ENCODE measurements at places on chromosomes 2 and 18.

DNA sequence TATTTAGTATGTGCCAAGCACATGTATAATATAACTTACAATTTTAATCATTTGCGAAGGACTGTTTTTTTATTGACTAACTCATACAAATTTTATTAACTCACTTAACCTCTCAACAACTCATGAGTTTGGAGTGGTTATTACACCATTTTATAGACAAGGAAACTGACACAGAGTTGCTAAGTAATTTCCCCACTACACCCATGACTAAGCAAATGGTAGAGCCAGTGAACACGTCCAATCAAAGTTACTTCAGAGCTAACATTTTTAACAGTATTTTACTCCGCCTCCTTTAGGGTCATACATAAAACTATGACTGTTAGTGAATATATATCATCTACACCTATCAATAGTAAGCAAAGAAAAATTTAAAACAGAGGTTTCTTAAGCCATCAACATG is 556.7 kb upstream of the FSIP2 start:
- no peak for DNase-seq

GRCh38 chr18:40018266-40018665 is 1936.8 kb upstream of the PIK3C3 start:
- no peak for DNase-seq

- no peak for DNase-seq
These were observed 147.3 kb downstream of the GREB1L start for GRCh38 chr18:21389283-21389682.

DNA sequence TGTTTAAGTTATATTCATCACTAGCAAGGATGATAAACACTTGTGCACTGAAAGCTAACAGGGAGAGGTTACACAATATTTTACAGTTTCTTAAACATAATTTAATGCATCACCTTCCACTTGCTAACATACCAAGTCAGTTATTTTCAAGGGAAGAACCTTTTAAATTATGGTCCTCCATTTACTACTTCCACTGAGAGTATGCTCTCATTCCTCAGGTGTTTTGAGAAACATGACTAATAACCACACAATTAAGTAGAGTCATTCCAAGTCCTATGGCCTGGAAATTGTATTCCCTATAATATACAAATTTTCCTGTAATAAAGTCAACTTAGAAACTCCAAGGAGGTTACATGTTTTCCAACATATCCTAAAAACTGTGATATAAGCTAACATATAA is 152.3 kb upstream of the STON1 start:
- no peak for DNase-seq

DNA sequence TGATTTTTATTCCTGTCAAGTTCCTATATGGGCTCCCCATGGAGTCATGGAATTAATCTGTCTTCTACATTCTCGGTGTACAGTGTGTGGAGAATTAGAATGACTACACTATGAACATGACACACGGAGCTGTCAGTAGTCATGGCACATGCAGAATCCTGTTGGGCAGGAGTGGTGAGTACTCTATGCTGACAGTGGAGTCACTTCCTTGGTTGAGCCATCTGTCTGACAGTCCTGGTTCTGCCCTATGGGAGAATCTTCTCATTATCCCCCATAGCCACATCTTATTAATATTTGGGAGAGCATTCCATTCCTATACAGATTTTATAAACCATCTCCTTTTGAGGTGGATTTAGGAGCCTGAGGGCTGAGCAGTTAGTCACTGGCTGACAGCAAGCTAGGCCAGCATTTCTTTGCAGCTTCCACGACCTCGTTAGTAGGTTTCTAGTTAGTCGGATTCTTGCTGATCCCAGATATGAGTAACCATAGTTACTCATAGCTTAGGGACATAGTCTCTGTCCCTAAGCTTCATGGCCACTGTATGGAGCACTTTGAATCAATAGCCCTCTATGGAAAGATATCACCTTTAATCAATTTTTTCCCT is 90.6 kb downstream of the MDH1 start:
- no peak for DNase-seq

GRCh38 chr2:72040629-72041571 is 106.8 kb downstream of the CYP26B1 start:
- no peak for DNase-seq

DNA sequence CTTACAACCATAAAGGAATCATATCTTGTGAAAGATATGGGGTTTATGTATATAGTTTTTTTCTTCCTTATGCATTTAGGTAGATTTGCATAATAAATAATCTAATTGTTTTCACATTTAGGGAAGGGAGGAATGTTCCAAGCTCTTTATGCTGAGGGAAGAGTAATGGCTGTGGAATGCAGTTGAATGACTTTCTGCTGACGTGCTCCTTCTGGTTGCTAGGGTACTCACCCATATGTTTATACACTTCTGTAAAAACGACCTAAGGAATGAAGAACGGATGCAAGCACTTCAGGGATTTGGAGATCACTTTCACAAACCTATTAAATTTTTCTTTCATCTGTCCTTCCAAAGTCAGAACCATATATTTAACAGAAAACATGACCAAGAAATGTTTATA is 29.2 kb upstream of the PPP4R1 start:
- no peak for DNase-seq

- DNase-seq, result no peak
These were observed 101.1 kb downstream of the TRIB2 start for GRCh38 chr2:12817870-12818269.

GRCh38 chr2:212424082-212424481 is 114.5 kb downstream of the ERBB4 start:
- DNase-seq, result no peak

GRCh38 chr2:95025406-95026319 is at the start of gene MAL:
TSS of gene MAL (plus strand) at chr2:95025708. CDS start at chr2:95025793, 85 bp downstream.
- DNase-seq, result peak; percentile 58

- no peak for DNase-seq
These were observed 248 bp downstream of the HAAO start for GRCh38 chr2:42792087-42792582.

DNA sequence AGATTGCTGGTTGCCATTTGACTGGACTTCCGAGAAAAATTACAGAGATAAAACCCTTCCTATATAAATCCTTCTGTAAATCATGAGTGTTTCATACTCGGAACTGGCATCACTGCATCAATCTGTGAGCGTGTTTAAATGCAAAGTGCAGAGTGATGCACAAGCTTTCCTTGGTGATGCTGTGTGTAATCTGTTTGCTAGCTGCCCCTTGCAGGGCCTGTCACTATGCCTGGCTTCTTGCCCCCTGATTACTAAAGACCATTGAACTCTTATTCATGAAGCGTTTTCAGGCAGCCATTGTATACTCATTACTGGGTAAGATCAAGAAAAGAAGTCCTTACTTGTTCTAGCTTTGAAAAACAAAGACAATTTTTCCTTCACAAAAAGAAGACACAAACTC is 266.9 kb upstream of the FANCL start:
- no peak for DNase-seq

DNA sequence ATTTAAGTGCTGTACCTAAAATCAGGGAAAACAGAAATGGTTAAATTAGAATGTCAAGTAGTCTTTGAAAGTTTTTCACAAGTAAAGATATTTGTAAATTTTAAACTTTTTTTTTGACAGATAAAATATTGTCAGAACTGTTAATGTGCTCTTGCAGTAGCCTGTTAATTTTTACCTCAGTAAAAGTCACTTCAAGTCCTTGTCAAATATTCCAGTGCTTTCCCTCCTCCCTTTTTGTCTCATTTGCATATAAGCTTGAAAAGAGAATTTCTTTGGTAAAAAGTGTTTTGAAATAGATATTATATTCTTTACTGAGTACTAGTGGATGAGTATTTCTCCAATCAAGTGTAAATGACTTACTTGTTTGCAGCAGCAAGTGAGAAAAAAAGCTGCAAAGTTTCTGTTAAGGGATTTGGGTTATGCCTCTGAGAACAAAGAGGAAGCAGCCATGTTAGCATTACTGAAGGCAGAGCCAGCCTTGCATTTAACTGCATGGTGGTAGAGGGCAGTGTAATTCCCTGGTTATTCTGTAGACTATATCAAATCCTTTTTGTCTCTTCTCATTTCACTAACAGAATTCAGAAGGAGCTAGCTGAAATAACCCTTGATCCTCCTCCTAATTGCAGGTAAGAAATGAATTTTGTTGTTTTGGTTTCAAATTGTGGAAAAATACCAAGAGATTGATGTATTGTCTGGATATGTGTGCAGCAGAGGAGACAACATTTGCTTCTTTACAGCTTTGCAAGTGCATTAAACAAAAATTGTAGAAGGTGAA is 3.2 kb downstream of the UBE2E3 start:
- peak; percentile 17 for DNase-seq

- DNase-seq, result no peak
These were observed 221.4 kb upstream of the EPAS1 start for GRCh38 chr2:46075848-46076247.

DNA sequence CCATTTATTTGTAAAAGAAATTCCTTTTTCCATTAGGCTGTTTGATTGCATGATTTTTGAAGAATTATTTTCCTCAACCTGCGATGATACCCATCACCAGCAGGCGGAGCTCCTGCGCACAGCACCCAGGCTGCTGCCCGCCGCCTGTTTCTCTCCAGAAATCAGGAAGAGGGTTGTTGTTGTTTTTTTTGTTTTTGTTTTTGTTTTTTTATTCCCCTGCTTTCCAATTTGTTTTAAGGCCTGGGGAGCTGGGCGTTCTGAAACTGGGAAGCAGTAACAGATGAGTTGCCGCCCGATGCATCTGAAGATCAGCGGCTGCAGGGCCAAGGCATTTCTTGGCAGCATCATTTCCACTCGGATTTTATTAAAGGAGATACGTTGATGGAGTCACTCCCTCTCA is 132.1 kb downstream of the MBP start:
- DNase-seq, result peak; percentile 43

- DNase-seq, result no peak
These were observed 651 bp upstream of the DPYSL5 start for GRCh38 chr2:26847307-26847654.

Measured in anterior cingulate cortex (tissue), 58 donors.